ENCODE measurements at places on chromosomes 16 and 17.
A peak's percentile ranks its signal among the peaks of the same experiment; 100 is the strongest.

- DNase-seq = no peak
Observed at GRCh38 chr16:19203374-19203966, 35.4 kb downstream of the SYT17 start.

- no peak for DNase-seq
Observed at GRCh38 chr16:49675413-49675812, 180.5 kb downstream of the ZNF423 start.

DNA sequence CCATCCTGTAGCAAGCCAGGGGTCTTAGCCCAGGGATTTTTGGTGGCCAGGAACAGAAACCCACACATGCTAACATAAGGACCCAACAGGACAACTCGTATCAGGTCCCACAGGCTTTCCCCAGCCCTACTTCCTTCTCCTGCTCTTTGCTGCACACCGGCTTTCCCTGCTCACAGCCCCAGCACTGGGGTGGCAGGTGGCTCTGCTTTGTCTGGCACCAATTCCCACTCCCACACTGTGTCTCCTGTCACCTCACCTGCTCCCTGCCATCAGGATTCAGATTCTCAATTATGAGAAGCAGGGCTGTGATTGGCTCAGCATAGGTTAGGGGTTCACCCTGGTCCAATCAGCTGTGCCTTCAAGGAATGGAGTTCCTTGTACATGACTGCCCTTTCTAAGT lies 94.1 kb downstream of the TMEM132E start:
- no peak for DNase-seq

GRCh38 chr16:86566966-86567700 lies 504 bp downstream of the FOXC2 start:
- no peak for DNase-seq

- no peak for DNase-seq
Observed at GRCh38 chr16:17696616-17697015, 225.9 kb upstream of the XYLT1 start.

DNA sequence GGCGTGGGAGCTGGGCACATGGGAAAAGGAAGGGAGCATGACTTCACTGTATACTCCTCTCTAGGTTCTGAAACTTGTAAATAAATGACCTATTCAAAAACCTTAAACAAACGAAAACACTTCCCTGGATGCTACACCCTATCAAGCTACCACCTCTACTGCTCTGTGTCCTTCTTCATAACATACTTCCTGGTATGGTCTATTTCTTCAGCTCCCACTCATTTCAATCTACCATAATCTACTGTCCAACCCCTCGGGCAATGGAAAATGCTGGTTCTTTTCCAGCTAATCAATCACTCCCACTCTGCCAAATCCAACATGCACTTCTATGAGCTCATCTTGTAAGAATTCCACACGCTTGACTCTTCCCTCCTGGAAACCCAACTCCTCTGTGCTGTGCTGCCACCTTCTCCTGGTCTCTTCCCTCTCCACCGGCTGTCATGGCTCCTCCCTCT lies 42.4 kb downstream of the AMFR start:
- no peak for DNase-seq

DNA sequence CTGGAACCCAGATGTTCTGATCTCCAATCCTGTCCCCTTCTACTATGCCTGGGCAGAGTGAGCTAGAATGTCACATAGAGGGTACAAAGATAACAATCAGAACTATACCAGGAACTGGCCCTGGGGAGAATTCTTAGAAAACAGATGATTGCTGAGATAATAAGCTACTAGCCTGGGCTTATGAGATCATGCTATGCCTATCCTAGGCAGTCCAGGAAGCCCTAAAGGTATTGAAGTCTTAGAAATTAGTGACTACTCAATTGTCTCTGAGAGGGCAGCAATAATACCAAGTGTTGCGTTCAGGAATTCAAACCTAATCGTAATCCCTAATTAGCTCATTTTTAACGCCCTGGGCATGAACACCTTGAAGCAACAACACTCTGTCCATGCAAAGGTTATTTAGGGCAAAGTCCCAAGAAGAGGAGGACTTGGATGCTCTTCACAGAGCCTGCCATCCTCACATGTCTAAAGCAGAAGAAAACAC lies 77.1 kb downstream of the MMD start:
- DNase-seq = peak; percentile 6

GRCh38 chr16:83400234-83400633 lies 407.5 kb upstream of the HSBP1 start:
- DNase-seq = no peak

DNA sequence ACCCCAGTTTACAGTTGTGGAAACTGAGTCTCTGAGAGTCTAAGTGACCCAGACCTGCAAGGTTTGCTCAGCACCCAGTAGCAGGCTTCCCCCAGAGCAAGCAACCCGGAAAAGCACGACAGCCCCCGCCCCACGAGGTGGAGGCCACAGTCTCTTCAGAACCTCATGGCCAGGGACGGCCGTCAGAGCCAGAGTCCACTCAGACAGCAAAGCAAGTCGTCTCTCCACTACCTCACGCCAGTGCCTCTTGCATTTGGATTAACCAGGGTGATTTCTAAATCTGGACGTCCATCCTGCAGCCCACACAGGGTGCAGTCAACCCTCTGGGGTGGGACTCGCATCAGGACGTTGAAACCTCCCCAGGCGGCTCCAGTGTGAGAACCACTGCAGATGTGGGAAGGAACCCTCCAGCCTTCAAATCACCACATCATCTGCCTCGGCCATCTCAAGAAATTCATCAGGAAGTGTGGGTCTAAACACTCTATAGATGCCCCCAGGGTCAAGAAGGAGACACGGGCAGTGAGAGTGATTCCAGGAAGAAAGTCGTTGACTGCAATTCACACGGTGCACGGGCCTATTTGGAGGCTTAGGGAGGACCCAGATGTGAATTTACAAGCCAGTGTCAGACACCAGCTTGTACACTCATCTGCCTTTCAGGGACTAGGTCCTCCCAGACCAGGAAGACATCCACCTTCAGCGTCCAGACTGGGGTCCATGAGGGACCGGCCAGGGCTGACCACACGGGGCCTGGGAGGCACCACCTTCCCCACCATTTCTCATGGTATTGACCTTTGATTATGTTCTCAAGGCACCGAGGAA lies 20.2 kb upstream of the RBFOX3 start:
- DNase-seq = no peak

DNA sequence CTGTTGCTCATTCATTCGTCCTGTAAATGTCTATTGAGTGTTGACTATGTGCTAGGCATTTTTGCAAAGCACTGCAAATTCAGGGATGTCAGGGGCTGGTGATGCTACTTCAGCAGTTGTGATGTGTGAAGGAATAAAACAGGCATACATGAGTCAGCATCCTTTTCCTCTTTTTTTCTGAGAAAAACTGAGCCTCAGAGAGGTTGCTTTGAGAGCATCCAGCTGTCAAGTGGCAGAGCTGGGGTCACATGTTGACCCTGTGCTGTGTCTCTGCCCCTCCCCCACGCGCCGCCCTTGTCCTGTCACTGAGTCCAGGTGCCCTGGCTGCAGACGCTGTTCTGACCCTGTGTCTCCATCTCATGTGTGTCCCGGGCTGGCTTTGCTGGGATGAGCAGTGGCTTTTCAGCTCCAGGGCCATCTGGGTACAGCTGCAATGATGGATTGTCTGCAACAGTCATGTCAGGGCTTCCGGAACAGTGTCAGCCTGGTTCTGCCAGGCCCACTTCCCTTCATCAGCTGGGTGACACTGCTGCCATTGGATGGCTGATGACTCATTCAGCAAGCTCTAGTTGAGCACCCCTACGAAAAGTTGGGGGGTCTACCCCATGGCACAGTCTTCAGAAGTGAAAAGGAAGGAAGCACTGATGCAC lies 14.9 kb downstream of the SEC14L5 start:
- no peak for DNase-seq

DNA sequence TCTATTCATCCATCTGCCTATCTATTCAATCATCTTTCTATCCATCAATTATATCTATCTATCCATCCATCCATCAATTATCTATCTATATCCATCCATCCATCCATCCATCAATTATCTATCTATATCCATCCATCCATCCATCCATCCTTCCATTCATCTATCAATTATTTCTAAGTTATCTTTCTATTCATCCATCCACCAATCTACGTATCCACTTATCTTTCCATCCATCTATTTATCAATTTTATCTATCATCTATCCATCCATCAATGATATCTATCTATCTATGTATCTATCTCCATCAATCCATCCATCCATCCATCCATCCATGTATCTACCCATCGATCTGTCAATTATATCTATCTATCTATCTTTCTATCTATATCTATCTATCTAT lies 158.4 kb upstream of the ZKSCAN2 start:
- no peak for DNase-seq

- DNase-seq = no peak
Observed at GRCh38 chr17:28078341-28079229, 36.1 kb downstream of the NLK start.

DNA sequence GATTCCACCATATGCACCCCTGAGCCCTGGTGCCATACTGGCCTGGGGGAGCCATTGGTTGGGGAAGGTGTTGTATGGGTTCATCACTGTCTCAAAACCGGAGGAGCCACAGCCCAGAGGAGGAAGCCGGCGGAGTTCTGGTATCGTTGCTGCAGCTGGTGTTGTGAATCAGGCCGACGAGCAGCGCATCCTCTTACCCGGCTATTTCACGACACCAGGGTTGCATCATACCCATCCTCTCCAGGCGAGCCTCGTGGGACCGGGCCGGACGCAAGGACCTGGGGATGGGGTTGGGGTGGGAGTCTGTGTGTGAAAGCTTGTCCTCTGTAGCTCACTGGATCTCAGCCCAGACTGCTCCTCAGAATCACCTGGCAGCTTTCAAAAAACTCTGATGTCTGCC lies 6.6 kb upstream of the SLC12A3 start:
- DNase-seq = no peak

DNA sequence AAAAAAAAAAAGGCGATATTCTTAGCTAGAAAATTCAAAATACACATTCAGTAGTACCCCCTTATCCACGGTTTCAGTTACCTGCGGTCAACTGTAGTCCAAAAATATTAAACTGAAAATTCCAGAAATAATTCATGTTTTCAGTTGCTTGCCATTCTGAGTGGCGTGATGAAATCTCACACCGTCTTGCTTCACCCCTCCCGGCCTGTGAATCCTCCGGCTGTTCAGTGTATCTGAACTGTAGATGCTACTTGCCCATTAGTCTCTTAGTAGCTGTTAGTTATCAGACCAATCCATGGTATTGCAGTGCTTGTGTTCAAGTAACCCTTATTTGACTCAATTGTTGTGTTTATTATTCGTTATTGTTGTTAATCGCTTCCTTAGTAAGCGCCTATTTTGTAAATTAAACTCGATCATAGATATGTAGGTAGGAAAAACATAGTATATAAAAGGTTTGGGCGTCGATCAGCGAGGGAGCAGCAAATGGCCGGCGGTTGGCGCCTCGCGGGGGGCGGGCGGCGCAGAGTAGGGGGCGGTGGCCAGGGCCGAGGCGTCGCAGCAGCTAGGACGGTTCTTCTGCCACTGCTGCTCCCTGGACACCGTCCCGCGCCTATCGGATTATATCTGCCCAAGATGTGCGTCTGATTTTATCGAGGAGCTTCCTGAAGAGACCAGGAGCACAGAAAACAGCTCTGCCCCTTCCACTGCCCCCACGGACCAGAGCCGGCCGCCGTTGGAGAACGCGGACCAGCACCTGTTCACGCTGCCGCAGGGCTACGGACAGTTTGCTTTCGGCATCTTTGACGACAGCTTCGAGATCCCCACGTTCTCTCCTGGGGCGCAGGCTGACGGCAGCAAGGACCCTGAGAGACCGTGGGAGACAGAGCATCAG lies 39.8 kb upstream of the AKAP1 start:
- DNase-seq = no peak

- DNase-seq = no peak
Observed at GRCh38 chr16:4323845-4324488, 8.1 kb downstream of the GLIS2 start.

- DNase-seq = no peak
Observed at GRCh38 chr16:84209989-84210388, 19.0 kb downstream of the ADAD2 start.

GRCh38 chr17:27954548-27955495 lies 61.7 kb upstream of the LYRM9 start:
- no peak for DNase-seq

DNA sequence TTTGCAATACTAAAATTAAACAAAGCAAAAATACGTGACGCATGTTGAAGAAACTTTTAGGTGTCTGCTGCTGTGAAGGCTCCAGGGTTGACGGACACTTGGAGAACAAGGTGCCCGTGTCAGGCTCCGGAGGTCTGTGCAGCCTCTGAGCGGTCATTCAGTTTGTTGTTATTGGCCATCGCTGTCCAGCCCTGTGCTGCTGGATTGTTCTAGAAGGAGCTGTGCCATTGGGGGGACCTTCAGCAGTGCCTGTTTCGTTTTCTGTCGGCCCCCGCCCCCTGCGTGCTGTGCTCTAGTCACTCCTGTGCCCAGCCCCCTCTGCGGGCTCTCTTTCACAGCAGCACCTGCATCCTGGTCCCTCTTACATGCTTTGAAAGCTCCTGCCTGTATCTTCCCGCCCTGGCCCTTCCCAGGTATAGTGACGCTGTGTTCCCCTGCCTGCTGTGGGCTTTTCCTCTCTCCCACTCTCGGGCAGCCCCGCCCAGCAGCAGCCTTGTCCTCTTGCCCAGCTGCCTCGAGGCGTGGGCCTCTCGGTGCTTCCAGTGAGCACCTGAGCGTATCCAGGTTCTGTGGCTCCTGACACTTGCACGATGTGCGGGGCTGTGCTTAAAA lies 50.7 kb downstream of the RNF213 start:
- DNase-seq = no peak

DNA sequence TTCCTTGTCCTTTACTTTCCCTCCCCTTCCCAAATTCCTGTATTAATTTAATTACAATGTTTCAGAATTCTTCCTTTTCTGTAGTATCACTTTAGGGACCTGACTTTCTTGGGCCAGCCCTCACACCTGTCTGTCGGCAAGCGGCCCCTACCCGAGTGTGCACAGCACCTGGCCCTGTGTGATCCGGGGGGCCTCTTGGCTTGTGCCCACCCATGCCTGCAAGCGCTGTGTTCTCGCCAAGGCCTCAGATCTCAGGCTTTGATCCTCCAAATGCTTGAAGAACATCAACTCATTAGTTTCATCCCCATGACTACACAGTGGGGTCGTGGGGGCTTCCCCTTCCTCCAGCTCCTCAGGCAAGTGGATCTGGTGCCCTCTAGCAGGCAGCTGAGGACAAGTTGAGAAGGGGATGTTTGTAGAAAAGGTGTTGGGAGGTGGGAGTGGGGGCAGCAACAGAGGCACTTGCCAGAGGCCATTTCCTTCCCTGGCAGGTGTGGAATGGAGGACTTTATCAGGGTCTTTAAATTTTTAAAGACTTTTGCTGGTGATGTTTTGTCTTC lies 15.7 kb upstream of the CDH3 start:
- no peak for DNase-seq
